ENCODE measurements at places on chromosomes 3 and 15.
A peak's percentile ranks its signal among the peaks of the same experiment; 100 is the strongest.

DNA sequence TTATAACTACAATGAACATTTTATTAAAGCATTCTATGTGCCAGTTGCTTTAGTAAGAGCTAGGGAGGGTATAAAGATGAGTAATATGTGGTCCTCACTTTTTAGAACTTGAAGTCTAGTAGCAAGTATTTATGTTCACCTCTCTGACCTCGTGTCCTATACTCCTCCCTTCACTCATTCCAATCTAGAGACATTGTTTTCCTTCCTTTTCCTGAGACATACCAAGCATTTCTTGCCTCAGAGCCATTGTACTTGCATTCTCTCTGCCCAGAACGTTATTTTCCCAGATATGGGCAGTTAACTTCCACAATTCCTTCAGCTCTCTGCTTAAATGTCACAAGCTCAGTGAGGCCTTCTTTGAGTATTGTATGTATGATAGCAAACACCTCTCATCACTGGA is 408.6 kb downstream of the PDCD6IP start:
- DNase-seq = no peak

DNA sequence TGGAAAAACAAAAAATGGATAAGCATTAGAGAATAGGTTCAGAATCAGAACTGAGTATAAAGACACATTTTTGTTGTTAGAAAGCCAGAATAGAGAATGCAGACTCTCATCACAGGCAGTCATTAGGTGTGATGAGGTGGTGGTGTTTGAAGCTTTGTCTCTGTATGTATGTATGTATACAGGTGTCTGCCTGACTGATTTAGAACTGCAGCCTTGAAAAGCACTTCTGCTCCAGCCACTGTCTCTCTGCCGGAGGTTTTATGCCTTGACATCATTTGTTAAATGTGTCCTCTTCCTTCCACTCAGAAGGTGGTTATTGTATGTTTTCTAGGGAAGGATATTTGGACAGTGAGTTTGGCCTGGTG is 80.7 kb upstream of the ZBED2 start:
- DNase-seq = no peak

GRCh38 chr3:47884603-47885002 is 81.7 kb downstream of the DHX30 start:
- no peak for DNase-seq

DNA sequence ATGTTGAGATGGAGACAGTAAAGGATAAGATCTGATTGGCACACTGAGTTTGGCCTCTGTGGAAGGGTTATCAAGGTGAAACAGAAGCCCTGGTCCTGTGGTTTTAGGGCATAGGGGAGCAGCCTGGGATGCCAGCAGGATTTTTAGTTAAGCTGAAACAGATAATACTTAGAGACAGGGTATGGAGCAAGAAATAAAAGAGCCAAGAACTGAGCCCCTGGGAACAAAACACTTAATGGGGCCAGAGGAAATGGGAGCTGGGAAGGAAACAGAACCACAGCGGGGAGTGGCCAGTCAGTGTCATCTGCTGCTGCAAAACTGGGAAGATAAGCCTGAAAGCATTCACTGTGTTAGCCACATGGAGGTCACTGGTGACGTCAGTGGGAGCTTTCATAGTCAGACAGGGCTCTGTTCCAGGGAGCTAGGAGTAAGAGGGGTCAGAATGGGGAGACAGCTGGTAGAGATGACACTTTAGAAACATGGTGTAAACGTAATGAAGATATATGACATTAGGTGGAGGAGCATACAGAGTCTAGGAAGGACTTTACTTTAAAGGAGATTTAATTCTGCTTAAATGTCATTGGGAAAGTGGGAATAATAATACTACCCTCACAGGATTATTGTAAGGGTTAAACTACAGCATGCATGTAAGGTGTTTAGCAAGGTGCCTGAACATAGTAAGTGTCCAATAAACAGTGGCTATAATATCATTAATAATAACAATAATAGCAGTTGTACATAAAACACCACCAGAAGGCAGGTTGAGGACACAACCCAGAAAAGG is 172.7 kb upstream of the CTNNB1 start:
- peak; percentile 81 for DNase-seq

GRCh38 chr3:112531358-112531781 is 30.4 kb downstream of the ATG3 start:
- DNase-seq = no peak

- DNase-seq = no peak
These were observed 240.6 kb downstream of the OPA1 start for GRCh38 chr3:193833592-193833991.

GRCh38 chr15:83320844-83321243 is 36.4 kb upstream of the BNC1 start:
- DNase-seq = no peak

GRCh38 chr15:45640616-45641015 is 5.8 kb downstream of the SQOR start:
- no peak for DNase-seq

DNA sequence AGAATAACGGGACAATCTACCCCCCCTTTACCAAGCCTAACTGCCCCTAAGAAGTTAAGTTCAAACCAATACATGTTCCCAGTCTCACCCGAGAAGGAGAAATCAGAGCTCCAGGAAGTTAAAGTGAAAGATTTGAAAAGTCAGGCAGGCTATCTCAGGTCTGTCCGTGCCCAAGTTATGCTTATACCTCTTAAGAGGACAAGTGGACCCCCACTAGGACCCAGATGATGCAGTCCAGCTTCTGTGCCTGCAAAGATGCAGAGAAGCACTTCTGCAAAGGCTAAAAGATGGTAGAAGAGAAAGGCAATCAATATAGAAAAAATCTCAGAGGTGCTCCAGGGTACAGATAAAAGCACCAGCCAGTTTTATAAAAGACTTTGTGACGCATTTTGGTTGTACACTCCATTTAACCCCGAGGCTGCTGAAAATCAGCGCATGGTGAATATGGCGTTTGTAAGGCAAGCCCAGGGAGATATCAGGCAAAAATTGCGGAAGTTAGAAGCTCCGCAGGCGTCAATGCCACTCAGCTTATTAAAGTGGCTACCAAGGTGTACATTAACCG is 9.8 kb upstream of the SLC9C1 start:
- no peak for DNase-seq

DNA sequence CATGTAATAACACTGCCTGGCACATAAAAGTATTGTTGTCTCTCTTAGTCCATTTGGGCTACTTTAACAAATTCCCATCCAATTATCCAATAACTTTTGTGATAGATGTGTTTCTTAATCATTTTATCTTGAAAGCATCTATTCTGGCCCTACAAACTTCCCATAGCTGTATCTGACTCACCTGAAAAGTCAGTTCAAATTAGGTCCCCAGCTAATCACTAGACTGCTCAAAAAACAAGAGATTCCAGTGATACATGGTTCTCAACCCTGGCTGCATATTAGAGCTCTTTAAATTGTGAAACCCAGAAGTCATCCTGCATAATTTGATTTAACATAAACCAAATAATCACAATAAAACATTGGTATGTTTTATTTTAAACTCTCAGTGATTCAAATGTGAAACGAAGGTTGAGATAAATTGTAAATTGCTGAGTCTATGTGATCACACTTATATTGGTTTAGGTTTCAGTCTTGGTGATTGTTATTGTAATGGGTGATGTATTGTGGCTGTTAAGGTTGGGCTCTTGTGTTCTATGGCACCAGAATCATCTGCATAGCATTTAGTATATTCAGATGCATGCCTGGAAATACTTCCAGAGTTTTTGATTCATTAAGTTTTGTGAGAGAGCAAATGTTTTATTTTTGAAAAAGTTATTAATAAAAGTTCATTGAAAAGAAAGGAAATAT is 268.9 kb upstream of the KCNMB2 start:
- no peak for DNase-seq

DNA sequence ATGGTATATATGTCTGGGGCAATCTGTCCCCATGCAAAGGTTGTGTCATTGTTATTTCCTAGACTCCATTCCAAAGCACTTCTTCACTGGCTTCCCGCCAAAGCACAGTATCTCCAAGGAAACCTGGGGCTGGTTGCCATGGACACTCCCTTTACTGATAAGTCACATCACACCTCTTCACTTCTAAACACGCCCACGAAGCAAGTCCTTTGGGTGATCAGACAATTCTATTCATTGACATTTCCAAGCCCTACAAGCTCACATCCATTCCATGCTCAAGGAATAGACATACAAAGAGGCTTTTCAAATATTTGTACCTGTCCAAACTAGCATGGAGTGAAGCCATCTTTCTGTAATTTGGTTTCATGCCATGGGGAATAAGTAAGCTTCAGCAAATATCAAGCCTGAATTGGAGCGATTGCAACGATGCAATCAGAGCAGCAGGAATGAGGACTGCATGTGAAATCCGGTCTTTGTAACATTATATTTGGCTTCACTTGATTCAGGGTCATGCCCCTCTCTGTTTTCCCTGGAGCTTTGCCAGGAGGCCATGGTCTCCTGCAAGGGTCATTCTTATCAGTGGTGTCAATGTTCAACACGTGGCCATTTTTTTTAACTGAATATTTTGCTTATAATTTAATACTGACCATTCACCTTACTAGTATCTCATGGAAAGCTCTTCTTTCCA is 201.6 kb upstream of the TMC3 start:
- DNase-seq = no peak
